ENCODE measurements at places on chromosomes 11 and 22. TPM values are rescaled to one million over a fixed set of nuclear protein-coding genes. Genes with fewer than 3 reads are reported as not detected.

Gene KCNK4
- not detected for total RNA-seq

Gene NXPE4
- not detected for total RNA-seq

Gene CCND1
- total RNA-seq: 0.19 TPM

GRCh38 chr11:96465512-96465911, 75.7 kb downstream of the JRKL start:
- no peak overlapping the region for H3K4me3 ChIP-seq
- no peaks in the 10 kb centered on the region for H3K36me3 ChIP-seq
- no peaks in the 10 kb centered on the region for H3K27me3 ChIP-seq
- no peak for DNase-seq
- H3K27ac ChIP-seq: no peak overlapping the region

DNA sequence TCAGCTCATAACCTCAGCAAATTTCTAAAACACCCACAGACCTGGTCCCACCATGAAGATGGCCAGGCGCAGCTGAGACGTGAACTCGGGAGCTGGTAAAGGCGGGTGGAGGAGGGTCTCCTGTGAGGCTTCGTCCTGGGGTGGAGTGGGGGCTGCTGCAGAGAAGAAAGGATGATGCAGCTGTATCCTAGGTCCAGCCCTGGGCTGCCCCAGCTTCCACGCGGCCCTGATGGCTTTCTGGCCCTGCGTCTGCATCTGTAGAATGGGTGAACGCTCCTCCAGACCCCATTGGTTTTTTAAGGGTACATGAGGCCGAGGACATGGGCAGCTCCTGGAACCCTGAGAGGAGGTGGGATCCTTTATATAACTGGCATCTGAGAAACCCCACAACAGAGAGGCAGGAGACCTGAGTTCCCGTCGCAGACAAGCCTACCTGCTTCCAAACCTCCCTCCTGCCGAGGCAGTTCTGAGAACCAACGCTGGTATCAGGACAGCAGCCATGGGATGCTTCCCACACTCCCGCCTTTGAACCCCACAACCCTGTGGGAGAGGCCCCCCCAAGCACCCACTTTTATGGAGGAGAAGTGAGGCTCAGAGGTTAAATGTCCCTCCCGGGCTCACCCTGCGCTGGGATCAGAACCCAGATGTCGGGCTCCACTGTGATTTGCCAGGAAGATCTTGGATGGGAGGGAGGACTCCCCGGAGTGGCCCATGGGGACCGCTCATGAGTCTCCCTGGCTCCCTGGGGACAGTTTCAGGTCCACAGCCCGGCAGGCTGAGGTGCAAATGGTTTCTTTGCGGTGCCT, 55.2 kb upstream of the FGF3 start:
- H3K27ac ChIP-seq: no peak overlapping the region
- no peaks in the 10 kb centered on the region for H3K4me1 ChIP-seq
- DNase-seq: no peak
- peaks cover 6% of the 10 kb centered on the region for H3K27me3 ChIP-seq
- no peak overlapping the region for H3K4me3 ChIP-seq

Gene PES1
- total RNA-seq: 99.6 TPM

GRCh38 chr11:8194956-8195355, 26.1 kb upstream of the RIC3 start:
- no peaks in the 10 kb centered on the region for H3K4me1 ChIP-seq
- H3K4me3 ChIP-seq: no peak overlapping the region
- H3K27ac ChIP-seq: no peak overlapping the region

Gene TRPC6
- total RNA-seq: not detected

Data from activated CD4-positive, alpha-beta memory T cell treated with anti-CD3 and anti-CD28 coated beads for 36 hours (primary cell).